ENCODE measurements at places on chromosomes 6 and 20. TPM values are rescaled to one million over a fixed set of nuclear protein-coding genes. Genes with fewer than 3 reads are reported as not detected.
A peak's percentile ranks its signal among the peaks of the same experiment; 100 is the strongest.

GRCh38 chr6:42452171-42453030, 675 bp upstream of the TRERF1 start:
- peak; percentile 63 for DNase-seq

GRCh38 chr6:25944688-25945574, 14.4 kb upstream of the SLC17A2 start:
- no peak for DNase-seq

DNA sequence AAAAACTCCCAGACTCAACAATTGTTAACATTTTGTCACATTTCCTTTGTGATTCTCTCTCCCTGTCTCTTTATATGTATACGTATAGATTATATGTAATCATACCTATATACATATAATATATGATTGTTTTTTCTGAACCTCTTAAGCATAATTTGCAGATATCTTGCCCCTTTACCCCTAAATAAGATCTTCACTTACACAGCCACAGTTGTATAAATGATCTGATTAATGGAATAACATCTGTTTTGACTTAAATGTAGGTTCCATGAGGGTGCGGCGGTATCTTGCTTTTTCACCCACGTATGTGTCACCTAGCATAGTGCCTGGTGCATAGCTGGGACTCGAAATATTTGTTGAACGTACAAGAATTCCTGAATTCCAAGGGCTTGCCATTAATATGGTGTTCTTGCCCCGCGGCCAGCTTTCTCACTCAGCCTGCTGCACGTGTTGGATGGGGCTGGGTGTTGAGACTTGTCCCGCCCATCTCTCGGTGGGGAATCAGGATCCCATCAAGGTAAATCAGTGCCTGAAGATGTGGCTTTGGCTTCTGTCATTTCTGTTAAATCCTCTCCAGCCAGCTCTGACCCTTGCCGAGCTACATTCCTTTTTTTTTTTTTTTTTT, 10.4 kb upstream of the MANBAL start:
- DNase-seq, result no peak

- DNase-seq, result no peak
Measured at GRCh38 chr6:139944131-139944530, 569.7 kb upstream of the CITED2 start.

The WFDC12 gene
- polyA plus RNA-seq, result not detected
